Mesenchymal stem cell (in vitro differentiated cells and primary cell): ENCODE measurements at places on chromosomes 7 and 10.

- no peak for DNase-seq
Measured at GRCh38 chr10:24168258-24169170, 40.4 kb upstream of the KIAA1217 start.

DNA sequence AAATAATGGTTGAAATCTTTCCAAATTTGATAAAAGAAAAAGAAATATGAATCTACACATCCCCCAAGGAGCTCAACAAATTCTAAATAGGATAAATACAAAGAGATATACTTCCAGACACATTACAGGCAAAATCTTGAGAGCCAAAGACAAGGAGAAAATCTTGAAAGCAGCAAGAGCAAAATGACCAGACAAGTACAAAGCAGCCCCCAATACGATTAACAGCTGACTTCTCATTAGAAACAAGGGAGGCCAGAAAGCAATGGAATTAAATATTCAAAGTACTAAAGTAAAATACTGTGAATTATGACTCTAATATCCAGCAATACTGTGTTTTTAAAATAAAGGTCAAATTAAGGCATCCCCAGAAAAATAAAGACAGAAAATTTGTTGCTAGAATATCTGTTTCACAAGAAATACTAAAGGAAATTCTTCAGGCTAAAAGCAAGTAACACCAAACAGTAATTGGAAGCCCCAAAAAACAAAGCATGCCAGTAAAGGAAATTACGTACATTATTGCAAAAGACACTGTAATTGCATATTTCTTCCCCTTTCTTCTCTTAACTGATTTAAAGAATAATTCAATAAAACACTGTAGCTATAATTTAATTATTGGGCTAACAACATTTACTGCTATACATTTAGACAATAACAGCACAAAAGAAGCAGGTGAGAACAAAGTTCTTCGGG, 36.4 kb downstream of the ZNF438 start:
- DNase-seq, result no peak

- no peak for DNase-seq
Measured at GRCh38 chr7:117272017-117272759, 50.7 kb downstream of the WNT2 start.

GRCh38 chr7:49245062-49245461, 320.7 kb downstream of the CDC14C start:
- DNase-seq, result no peak

GRCh38 chr10:121007264-121007663, 156.1 kb downstream of the WDR11 start:
- DNase-seq, result peak; percentile 40

DNA sequence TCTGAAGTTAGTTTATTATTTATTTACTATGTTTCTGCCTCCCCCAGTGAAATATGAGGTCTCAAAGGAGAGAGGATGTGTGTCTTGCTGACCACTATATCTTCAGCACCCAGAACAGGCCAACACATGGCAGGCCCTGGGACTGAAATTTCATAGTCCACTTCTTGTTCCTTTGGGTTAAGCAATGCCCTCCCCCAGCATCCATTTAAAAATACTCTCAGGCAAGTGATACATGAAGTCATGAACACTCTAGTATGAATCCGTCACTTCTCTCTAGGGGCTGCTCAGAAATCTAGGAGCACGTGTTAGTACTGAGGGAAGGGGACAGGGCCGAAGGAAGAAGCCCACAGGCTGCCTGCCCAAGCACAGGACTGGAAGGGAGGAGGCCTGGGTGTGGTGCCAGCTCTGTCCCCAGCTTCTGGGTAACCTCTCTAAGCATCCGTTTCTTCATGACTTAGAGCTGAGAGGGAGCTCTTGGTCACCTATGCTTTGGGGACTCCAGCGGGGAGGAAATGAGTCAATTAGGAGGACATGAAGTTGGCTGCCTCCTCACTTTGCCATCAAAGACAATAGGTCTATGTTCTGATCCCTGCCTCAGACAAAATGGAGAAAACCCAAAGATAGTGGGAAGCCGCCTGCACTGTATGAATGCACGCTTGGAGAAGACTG, 119.2 kb downstream of the KCNMA1 start:
- no peak for DNase-seq

DNA sequence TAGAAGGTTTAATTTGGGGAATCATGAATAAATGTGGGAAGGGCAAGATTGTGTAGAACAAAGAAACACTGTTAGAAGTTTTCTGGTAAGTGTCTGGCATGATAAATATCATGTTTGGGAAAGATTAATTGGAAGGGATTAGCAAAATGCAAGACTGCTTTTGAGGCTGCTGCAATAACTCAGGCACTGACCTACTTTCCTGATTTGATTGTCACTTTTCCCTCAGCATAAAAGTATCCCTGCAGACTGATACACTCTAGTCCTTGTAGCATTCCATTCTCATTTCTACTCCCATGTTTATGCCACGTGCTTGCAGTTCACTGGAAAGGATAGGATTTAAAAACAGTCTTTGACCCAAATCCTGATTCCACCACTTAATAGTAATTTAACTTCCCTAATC, 303.3 kb upstream of the SEMA3A start:
- no peak for DNase-seq

DNA sequence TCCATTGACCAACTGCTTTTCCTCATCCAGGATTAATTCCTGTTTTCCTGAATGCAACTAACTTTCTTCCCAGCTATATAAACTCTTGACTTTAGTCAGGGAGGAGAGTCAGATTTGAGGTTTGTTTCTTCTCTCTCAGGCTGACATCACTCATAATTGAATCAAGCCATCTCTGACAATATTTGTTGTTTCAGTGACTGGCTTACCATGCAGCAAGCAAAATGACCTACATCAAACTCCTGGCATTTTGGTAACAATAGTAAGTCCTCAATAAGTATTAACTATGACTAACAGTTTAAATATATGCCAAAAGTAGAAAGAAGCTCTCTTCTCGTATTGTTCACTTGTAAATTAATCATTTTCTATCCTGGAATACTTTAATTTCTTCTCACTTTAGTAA, 625.7 kb upstream of the KCND2 start:
- no peak for DNase-seq

DNA sequence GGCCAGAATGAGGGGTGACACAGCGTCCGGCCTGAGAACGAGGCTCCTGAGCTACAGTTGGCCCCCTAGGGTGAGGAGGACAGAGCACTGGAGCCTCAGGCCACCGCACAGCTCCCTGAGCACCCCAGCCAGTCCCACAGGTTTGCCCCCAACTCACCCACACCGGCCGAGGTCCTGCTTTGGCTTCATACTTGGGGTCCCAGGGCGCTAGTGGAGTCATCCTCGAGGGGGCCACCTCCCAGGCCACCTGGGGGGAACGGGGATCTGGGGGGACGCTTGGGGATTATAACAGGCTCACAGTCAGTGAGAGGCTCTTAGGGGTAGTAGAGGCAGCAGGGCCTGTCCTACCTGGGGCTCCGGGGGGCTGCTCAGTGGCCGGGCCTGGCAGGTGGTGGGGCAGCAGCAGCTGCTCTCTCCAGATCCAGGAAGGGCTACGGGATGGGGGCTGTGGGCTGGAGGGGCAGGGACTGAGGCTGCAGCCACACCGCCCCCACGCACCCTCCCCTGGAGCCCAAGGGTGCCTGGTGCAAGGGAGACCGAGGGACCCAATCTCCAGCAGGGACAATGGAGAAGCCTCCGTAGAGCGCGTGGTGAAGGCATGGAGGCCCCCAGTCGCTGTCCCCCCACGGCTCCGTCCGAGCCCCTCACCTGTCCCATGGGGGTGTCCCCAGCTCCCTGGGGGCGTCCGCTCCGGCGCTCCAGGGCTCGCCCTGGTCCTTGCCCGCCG, 588 bp downstream of the SAP25 start:
- DNase-seq, result no peak

GRCh38 chr7:2209146-2209960, 23.4 kb downstream of the MAD1L1 start:
- DNase-seq, result peak; percentile 70
